ENCODE measurements at places on chromosomes 6 and 20.

DNA sequence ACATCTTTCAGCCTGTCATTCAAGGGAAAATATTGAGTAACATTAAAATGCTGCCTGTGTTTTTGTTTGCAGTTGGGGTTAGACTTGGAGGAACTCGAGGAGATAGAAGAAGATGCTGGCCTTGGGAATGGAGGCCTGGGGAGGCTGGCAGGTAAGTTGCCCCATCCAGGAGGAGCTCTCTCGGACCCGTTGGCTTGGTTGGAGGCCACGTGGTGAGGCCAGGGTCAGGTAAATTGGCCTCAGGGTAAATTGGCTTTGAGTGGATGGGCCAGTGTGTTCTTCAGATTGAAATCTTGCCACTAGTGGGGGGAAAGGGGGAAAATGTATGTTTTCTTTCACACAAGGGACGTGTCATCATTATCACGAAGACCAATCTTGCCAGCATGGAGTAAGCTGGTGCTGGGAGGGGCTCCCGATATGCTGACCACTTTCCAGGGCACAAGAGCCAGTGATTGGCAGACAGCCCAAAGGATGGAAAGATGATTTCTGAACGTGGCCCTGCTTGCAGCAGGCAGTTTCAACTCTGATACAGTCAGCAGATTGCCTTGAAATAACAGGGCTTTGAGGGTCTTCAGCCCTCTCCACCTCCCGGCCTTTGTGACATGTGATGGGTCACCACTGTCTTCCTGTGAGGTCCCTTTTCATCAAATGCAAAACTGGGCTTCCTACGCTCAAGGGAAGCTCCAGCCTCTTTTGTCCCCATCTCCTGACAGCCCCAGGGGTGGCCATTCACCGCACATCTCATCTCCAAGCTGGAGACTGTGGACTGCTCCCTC is 21.4 kb downstream of the PYGB start:
- DNase-seq: no peak

GRCh38 chr20:47389867-47390347 is 33.4 kb upstream of the ZMYND8 start:
- DNase-seq: no peak

- no peak for DNase-seq
Measured at GRCh38 chr6:69064226-69064625, 429.1 kb downstream of the ADGRB3 start.

DNA sequence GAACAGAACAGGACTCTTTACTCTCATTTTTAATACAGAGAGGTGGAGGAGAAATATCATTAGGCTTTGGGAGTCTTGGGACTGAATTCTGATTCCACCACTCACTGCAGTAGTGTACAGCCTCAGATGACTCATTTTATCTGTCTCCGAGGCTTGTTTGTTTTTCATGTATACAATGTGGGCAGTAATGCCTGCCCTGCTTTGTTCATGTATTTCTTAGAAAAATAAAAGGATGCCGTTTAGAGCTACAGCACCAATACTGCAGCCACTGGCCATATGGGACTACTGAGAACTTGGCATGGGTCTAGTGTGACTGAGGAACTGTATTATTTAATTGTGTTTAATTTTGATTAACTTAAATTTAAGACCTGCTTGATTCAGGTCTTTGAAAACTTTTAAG is 41.2 kb upstream of the JAG1 start:
- DNase-seq: no peak

DNA sequence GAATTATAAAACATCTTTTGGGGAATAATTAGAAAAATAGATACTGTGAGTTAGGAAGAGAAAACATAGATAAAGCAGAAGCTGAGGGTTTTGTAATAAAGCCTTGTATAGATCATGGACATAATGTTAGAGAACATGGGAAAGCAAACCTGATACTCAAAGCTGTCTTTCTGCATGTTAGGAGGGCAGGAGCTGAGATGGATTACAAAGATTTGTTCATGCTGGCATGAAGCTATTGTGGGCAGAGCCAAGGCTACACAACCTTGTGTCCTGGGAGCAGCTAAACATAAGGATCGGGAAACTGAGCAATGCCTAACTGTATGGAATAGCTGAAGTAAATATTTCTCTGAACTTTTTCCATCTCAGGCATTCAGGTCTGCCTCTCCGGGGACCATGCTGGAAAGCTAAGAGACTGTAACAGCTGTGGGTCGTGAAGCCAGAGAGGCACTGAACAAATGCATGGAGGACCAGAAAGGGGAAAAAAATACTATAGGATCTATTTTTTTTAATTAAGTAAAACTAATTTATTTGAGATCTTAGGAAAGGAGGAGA is 28.2 kb upstream of the CNKSR3 start:
- no peak for DNase-seq

GRCh38 chr6:49634092-49634835 is 2.4 kb downstream of the RHAG start:
- DNase-seq: no peak

GRCh38 chr6:13674533-13675190 is 37.0 kb downstream of the RANBP9 start:
- no peak for DNase-seq

DNA sequence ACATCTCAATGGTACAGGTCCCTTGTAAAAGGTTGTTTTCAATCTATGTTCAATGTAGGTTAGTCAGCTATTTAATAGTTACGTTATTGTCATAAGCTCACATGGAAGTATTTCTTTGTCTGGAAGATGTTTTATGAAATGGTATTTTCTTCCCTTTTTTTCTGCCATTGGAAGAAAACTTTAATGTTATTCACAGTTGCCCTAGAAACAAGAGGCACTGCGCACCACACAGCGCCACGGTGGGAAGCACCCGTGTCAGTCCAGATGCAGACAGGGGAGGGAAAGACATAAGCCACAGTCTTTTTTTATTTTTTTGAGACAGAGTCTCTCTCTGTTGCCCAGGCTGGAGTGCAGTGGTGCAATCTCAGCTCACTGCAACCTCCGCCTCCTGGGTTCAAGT is 82.1 kb downstream of the GCNT2 start:
- no peak for DNase-seq

DNA sequence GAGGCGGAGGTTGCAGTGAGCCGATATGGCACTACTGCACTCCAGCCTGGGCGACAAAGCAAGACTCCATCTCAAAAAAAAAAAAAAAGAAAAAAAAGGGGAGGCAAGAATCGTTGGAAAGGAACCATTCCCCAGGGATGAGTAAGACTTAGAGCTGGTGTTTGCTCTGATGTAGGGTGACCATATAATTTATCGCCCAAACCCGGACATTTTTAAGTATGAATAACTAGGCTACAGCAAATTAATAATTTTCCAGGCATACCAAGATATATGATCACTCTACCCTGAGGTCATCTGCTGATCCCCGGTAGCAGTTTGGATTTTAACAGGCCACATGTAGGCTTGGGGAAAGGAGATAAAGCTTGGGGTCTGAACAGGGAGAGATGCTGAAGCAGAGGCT is 260.9 kb downstream of the BTBD9 start:
- no peak for DNase-seq

DNA sequence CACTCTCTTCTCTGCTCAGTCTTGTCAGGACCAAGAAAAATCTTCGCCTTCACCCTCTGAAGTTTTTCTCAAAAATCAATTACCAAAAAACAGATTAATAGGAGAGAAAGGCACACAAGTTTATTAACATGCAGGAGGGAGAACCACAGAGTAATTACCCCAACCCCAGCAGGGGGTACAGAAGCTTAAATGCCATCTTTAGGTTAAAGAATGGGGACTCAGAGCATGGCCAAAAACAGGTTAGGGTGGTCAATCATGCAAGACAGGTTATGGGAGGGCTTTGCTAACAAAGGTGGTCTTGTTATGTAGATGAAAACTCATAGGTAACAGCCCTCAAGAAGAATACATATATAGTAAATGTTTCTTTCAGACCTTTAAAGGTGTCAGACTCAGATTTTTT is 100.5 kb upstream of the BTN3A2 start:
- no peak for DNase-seq

DNA sequence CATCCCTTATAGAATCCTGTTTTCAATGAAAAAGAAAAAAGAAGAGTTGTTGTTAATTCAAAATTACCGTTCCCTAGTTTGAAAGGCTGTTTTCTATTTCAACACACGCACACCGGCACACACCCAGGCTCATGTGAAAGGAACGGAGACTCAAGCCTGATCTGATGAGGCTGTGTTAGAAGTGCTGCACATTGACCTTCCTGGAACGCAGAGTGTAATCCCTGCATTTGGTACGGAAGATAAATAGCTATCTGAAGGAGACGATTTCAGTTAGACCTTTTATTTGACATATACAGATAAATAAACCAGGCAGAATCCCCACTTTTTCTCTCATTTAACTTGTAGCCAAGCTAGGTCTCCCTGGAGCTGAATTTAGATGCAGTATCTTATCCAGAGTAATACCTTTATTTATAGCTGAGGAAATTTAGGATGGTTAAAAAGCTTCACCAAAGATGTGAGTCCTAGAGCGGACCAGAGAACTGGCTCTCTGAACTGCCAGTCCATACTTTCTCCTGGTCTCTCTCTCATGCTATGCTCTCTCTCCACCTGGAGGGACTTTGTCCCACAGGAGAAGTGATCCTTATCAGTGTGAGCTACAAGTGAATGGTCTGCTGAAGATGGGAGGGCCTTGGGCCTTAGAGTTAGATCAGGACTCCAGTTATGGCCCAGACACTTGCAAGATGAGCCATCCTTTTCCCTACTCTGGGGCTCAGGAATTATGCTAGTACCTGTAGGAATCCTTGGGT is 30.6 kb downstream of the MAP3K4 start:
- DNase-seq: no peak

DNA sequence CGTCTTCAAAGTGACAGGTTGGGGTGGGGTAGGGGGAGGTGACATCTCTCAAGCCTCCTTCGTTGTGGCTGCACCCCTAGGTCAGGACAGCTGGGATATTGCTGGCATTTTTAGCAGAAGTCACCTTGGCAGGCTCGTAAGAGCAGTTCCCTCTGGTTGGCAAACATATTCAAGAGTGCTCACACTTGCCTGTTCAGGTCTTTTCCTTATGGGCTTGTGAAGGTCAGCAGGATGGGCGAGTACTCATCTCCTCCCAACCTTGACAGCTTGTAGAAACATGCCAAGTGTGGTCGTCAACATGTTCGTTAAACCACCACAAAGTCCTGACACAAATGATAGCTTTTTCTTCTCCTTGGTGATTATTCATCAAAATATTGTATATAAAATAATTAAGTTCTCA is 113.6 kb downstream of the HDGFL1 start:
- no peak for DNase-seq

DNA sequence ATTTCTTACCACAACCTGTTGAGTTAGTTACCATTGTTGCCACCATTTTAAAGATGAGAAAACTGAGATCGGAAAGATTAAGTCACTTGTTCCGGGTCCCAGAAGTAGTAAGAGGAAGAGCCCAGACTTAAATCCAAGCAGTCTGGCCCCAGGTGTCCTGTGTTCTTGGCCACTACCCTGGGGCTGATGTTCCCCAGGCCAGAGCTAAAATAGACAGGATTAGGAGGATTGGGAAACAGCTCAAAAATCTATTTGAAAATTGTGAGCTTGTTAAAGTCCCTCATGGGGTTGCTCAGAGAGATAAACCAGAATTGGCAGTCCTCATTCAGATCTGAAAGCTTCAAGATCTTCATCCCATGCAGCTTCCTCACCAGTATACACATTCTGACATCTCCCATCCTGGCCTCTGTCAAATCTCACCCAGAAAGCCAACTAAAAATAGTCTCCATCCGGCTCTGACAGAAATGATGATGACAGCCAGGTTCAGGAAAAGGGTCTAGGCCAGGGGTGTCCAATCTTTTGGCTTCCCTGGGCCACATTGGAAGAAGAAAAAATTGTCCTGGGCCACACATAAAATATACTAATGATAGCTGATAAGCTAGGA is 62.0 kb downstream of the GFOD1 start:
- no peak for DNase-seq

GRCh38 chr6:134512981-134513391 is 195.1 kb upstream of the SGK1 start:
- no peak for DNase-seq

DNA sequence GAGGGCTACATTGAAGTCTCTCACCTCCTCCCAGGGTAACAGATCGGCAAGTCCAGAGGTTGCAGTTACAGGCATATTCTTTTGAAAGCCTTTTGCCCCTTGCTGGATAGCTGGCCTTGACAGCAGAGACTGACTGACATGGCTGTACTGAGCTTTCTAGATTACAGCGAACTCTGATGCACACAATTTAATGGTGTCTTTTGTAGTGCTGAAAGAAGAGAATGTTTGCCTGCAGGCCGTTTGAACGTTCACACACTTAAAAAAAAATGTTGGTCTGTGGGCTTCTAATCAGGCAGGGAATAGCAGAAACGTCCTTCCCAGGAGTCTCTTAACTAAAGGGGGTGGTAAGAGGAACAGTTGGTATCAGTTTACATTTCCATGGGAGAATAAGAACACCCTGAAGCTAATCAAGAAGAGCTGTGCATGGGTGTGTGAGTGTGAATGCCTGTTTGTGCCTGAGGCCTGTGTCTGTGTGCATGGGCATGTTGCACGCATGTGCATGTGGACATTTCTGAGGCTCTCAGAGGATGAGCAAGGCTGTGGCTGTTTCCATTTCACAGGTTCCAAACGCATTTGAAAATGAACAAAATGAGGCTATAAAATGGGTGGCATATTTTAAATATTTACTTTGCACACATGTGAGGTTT is 213.9 kb upstream of the SSTR4 start:
- no peak for DNase-seq

DNA sequence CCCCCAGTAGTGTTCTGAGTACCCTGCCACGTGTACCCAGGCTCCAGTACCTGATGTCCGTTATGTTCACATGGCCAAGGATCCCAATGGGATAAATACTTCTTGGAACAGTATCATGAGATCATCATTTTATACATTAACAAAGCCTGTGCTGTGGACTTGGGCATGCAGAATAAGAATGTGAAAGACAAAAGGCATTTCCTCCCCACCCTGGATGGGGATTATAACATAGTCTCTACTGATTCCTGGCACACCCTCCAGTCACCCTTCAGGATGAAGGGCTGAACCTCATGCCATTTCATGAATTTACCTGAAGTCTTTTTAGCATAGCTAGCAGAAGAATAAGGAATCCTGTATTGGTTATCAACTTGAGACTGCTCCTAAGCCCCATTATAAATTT is 2.8 kb downstream of the TNFRSF21 start:
- no peak for DNase-seq

DNA sequence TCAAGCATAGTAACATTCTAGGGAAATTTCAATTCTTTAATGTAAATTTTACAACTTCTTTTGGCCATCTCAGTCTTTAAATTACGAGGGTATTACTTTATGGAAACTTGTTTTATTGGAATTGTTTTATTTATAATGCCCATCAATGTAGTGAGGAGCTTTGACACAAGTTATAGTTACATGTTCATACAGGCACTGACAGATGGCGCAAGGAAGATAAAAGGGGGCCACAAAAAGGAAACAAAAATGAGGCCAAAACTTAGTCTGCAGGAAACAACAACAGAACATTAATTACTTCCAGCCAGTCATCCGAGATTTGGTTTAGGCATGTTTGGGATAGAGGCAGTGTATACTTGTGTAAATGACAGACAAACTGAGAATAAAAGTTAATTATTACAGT is 18.3 kb downstream of the SESN1 start:
- DNase-seq: no peak
